ENCODE measurements at places on chromosomes 3 and 15. TPM values are rescaled to one million over a fixed set of nuclear protein-coding genes. Genes with fewer than 3 reads are reported as not detected.

CPNE4 gene
- total RNA-seq = 8.4 TPM

CCK gene
- 3.7 TPM for total RNA-seq

STAC gene
- 9.4 TPM for total RNA-seq

MUSTN1 gene
- total RNA-seq = 3.6 TPM

SOX14 gene
- total RNA-seq = not detected

FEZF2 gene
- total RNA-seq = not detected

GRCh38 chr3:68468695-68469375 is 463.5 kb downstream of the TAFA4 start:
- no peak overlapping the region for H3K4me3 ChIP-seq
- H3K4me1 ChIP-seq = no peaks in the 10 kb centered on the region
- no peak for DNase-seq
- H3K27ac ChIP-seq = no peak overlapping the region
- H3K36me3 ChIP-seq = no peaks in the 10 kb centered on the region

- H3K27me3 ChIP-seq = no peaks in the 10 kb centered on the region
- no peaks in the 10 kb centered on the region for H3K4me1 ChIP-seq
- no peak for DNase-seq
- H3K27ac ChIP-seq = no peak overlapping the region
These were observed 60.5 kb downstream of the SENP2 start for GRCh38 chr3:185646382-185647133.

GRCh38 chr15:22995795-22996194 is 15.6 kb upstream of the CYFIP1 start:
- no peaks in the 10 kb centered on the region for H3K27me3 ChIP-seq
- H3K36me3 ChIP-seq = no peaks in the 10 kb centered on the region
- no peak for DNase-seq
- H3K4me1 ChIP-seq = no peaks in the 10 kb centered on the region
- no peak overlapping the region for H3K4me3 ChIP-seq

GRCh38 chr3:175208326-175208725 is 349.2 kb downstream of the NAALADL2 start:
- H3K36me3 ChIP-seq = no peaks in the 10 kb centered on the region
- no peak overlapping the region for H3K4me3 ChIP-seq
- no peaks in the 10 kb centered on the region for H3K4me1 ChIP-seq
- DNase-seq = no peak

DNA sequence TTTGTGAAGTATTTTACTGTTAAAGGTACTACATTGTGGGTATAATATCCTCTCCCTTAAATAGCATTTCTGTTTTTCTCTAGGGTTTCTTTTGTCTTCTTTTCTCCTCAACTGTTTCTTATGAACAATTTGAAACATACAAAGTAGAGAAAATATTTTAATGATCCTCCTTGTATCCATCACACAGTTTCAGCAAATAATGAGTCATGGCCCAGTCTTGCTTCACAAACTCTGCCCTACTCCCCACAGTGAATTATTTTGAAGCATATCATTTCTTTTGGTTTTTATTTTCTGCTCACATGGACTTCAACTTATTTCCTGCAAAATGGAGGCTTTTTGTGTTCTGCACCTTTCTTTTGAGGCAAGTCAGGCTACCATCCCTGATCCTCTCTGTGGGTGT is 6.1 kb upstream of the SCAANT1 start:
- DNase-seq = no peak
- H3K4me1 ChIP-seq = peaks cover 6% of the 10 kb centered on the region
- no peaks in the 10 kb centered on the region for H3K36me3 ChIP-seq
- H3K27me3 ChIP-seq = no peaks in the 10 kb centered on the region
- H3K4me3 ChIP-seq = no peak overlapping the region

GRCh38 chr3:151873398-151873797 is at the start of gene SUCNR1:
Gene SUCNR1, plus strand, starts transcription at chr3:151873643. Its CDS starts 6,250 bp downstream, at chr3:151879893.
- DNase-seq = no peak
- H3K4me3 ChIP-seq = no peak within 1 kb of the TSS
- H3K36me3 ChIP-seq = no peaks in the 10 kb centered on the region
- no peak within 1 kb of the TSS for H3K27ac ChIP-seq

DNA sequence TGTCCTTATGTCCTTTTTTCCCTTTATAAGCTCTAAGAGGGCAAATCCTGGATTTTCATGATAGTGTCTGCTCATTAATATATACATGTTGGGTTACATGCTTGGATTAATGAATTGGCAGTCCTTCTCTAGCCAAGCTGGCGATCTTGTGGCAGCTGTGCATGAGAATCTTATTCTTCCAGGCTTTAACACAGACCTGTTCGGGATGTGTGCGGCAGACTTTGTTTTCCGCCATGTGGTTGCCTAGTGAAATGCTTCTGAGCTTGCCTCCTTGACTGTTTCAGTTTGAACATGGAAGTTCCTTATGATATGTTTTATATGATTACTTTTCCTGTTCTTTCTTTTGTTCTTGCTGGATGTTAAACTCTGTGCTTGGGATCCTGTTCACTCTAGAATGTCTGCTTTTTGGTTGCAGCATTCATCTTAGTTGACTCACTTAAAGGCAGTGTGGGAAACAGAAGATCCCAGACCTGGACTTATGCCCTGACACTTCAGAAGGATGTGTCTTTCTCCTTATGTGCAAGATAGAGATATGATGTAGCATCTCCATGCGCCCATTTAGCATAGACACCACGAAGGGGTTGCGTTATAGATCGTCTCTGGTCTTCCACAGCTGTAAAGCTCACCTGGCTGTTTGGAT is 7.2 kb downstream of the CHCHD6 start:
- no peaks in the 10 kb centered on the region for H3K4me1 ChIP-seq
- H3K27ac ChIP-seq = no peak overlapping the region
- H3K36me3 ChIP-seq = no peaks in the 10 kb centered on the region
- no peak for DNase-seq
- H3K4me3 ChIP-seq = no peak overlapping the region

DNA sequence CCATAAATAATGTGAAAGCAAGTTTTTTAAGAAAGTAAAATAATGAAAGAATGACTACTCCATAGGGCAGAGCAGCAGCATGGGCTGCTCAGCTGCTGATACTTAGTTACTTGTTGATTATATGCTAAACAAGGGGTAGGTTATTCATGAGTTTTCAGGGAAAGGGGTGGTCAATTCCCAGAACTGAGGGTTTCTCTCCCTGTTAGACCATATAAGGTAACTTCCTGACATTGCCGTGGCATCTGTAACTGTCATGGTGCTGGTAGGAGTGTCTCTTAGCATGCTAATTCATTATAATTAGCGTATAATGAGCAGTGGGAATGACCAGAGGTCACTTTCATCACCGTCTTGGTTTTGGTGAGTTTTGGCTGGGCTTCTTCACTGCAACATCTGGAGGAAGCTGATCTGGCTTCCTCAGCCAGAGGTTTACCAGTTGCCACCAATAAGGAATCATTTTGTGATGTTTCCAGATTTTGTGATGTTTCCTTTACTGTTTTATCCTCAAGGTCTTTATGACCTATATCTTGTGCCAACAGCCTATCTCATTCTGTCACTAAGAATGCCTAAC is 121.8 kb upstream of the CHL1 start:
- H3K27ac ChIP-seq = no peak overlapping the region
- no peak overlapping the region for H3K4me3 ChIP-seq
- no peak for DNase-seq
- H3K27me3 ChIP-seq = no peaks in the 10 kb centered on the region
- H3K36me3 ChIP-seq = no peaks in the 10 kb centered on the region

DNA sequence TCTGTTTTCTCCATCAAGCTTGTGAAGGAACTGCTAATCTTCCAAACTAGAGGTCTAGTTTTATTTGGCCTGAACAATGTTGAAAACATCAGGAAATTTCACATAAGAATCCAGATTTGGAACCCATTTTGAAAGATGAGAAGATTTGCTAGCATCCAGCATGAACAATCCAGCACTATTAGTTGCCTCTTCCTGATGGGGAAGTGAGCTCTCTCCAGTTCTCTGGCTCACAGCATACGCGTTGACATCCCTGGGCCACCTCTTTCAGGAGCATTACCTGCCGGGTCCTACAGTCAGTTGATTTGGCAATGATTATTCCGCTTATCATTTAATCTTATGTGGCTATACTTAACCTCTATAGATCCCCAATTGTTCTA is 10.9 kb downstream of the GPR87 start:
- H3K36me3 ChIP-seq = no peaks in the 10 kb centered on the region
- DNase-seq = no peak
- no peaks in the 10 kb centered on the region for H3K27me3 ChIP-seq
- H3K4me3 ChIP-seq = no peak overlapping the region
- H3K4me1 ChIP-seq = no peaks in the 10 kb centered on the region

GRCh38 chr3:39362812-39363211 is 20.4 kb upstream of the SLC25A38 start:
- H3K27me3 ChIP-seq = no peaks in the 10 kb centered on the region
- no peaks in the 10 kb centered on the region for H3K4me1 ChIP-seq
- no peak overlapping the region for H3K27ac ChIP-seq
- no peak overlapping the region for H3K4me3 ChIP-seq
- DNase-seq = no peak
- H3K36me3 ChIP-seq = no peaks in the 10 kb centered on the region

DNA sequence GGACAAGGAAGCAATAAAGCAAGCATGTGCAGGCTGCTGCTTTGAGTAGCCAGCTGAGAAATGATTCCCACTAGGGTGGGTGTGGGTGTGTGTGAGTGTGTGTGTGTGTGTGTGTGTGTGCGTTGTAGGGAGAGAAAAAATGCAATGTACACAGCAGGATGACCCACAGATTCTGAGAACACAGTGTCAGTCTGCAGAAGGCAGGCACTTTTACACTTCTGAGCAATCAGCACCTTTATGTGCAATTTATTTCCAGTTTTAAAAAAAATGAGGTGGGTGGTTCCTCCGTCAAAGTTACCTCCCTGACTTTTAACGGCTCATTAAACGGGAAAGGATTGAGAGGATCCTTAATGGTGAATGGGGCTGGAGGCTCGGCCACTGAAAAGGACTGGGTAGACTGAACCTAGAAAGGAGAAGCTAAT is 38.5 kb upstream of the LIPC start:
- no peak for DNase-seq
- no peaks in the 10 kb centered on the region for H3K27me3 ChIP-seq
- H3K4me1 ChIP-seq = no peaks in the 10 kb centered on the region
- H3K4me3 ChIP-seq = no peak overlapping the region
- no peaks in the 10 kb centered on the region for H3K36me3 ChIP-seq

GRCh38 chr3:117036259-117036799 is 326.8 kb downstream of the TUSC7 start:
- peak; percentile 69 for DNase-seq
- no peaks in the 10 kb centered on the region for H3K36me3 ChIP-seq
- no peak overlapping the region for H3K27ac ChIP-seq
- no peak overlapping the region for H3K4me3 ChIP-seq
- H3K4me1 ChIP-seq = peaks cover 9% of the 10 kb centered on the region
- no peaks in the 10 kb centered on the region for H3K27me3 ChIP-seq

- DNase-seq = no peak
- no peaks in the 10 kb centered on the region for H3K27me3 ChIP-seq
- no peak overlapping the region for H3K4me3 ChIP-seq
- no peak overlapping the region for H3K27ac ChIP-seq
- H3K4me1 ChIP-seq = no peaks in the 10 kb centered on the region
These were observed 21.8 kb downstream of the RARB start for GRCh38 chr3:25449857-25450256.

DNA sequence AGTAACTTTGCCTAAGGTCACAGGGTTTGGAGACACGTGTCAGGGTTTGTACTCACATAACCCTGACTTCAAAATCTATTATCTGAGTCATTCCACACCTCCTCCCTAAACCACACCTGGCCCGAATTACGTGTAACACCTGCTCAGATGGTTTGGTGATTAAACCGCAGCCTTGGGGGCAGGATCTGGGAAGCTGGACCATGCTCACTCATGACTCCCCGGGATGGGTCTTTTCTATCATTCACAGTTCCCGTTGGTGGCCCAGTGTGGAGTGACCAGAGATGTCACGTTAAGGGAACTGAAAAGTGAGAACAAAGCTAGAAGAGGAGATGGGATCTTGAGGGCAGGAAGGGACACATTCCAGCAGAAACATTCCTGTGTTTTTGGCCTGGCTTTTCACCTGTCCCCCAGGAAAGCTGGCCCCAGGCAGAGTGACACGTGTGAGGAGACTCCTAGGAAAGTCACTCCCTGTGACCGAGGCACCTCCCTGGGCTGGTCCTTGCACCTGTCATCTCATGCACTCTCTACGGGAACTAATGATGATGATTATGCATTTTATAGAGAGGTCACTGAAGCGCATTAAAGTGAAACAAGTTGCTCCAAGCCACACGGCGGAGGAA is 75.4 kb upstream of the POMGNT2 start:
- DNase-seq = no peak
- no peaks in the 10 kb centered on the region for H3K36me3 ChIP-seq
- H3K4me1 ChIP-seq = no peaks in the 10 kb centered on the region
- H3K27ac ChIP-seq = no peak overlapping the region
- H3K27me3 ChIP-seq = no peaks in the 10 kb centered on the region
- H3K4me3 ChIP-seq = no peak overlapping the region

DNA sequence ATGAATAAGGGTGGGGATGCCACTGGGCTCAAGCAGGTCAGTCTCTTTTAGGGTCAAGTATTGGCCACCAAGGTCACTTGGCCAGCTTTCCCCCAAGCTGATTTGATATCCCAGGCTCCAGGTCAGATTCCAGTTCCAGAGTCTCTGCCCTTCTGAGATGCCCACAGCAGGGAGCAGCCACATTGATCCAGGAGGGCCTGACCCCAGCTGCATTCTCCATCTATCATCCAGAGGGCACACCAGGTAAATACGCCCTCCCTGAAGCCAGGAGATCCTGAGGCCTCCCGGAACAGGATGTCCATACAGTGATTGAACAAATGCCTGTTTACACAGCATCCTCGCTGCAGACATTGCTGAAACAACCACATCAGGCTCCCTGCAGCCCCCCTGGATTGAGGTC is 264.6 kb upstream of the TLE3 start:
- DNase-seq = no peak
- no peaks in the 10 kb centered on the region for H3K36me3 ChIP-seq
- no peak overlapping the region for H3K4me3 ChIP-seq
- H3K27ac ChIP-seq = no peak overlapping the region

Data from testis (tissue), 5 donors.